ENCODE measurements at places on chromosomes 6 and 20. TPM values are rescaled to one million over a fixed set of nuclear protein-coding genes. Genes with fewer than 3 reads are reported as not detected.
A peak's percentile ranks its signal among the peaks of the same experiment; 100 is the strongest.

ID1 gene
- total RNA-seq, result 3.5 TPM

GHRH gene
- not detected for total RNA-seq

HCK gene
- not detected for total RNA-seq

GRCh38 chr6:150301846-150302519 is 66.8 kb upstream of the IYD start:
- peak; percentile 46 for DNase-seq

MKKS gene
- total RNA-seq, result 9.5 TPM

DNA sequence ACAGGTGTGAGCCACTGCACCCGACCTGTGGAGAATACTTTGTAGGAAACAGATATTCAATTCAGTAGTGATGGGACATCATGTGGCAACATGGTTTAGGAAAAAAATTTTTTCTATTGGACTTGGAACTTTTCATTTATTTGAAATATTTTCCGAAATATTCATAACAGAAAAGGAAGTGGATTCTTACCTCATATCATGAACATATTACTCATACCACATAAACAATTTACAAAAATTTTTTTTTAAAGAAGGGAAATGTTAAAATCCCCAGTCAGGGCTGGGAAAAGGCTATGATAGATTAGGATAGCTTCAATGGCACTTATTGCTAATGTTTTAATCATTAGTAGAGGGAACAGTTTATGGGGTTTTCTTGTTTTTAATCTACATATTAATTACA is 6.8 kb upstream of the ALDH8A1 start:
- no peak for DNase-seq

DNA sequence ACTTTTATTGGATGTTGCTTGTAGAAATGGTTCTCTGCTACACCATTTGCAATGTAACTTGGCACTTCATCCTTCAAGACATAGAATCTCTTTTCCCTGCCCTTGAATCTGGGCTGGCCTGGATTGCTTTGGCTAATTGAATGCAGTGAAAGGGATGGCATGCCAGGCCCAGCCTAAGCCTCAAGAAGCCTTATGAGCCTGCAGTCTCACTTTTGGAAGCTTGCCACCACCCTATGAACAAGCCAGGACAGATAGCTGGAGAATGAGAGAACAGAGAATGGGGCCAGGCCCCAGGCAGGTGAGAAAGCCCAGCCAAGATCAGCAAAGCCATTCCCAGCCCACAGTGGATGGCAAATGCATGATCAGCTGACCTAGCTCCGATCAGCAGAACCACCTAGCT is 350.7 kb upstream of the RNF24 start:
- no peak for DNase-seq

HAO1 gene
- total RNA-seq, result not detected

TNFRSF6B gene
- total RNA-seq, result 1.7 TPM

DNA sequence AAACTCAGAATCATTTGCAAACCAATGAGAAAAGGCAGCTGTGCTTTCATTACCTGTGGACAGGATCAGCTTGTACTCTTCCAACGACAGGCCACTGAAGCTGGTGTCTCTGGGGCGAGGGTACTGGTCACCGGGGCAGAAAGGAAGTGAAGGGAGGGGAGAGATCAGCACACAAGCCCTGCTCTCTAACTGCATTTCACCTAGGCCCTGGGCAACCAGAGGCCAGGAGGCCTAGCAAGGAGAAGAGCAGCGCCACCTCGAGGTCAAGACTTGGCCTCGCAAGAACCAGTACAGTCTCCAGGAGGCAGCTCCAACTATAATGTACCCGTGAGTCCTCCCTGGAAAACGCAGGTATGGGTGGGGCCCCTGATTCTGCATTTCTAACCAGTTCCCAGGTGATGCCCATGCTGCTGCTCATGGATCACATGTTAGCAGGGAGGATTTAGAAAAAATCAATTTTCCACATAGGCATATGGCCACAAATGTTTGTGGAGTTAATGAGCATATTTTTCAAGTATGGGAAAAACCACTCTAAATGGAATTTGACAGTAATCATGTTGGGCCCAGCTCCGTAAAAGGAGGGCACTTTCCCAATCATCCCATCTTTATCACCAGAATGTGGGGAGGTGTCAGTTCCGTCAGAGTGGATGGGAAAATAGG is 11.0 kb downstream of the UQCC2 start:
- peak; percentile 90 for DNase-seq

DNA sequence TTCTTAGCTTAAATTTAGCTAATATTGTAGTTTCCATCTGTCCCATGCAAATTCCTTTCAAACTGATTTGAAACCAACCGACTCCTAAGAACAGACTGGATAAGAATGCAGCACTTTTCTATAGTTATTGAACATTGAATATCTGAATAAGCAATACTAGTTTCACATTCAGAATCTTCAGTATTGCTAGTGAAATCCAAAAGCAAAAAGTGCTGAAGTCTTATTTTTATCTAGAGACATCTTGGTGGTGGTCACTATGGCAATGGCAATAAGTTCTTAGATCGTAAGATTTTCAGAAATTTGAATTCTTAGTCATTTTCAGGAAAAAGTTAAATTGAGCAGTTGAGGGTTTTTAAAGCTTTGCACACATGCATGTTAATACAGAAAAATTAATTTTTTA is 2.7 kb downstream of the TFB1M start:
- no peak for DNase-seq

DNA sequence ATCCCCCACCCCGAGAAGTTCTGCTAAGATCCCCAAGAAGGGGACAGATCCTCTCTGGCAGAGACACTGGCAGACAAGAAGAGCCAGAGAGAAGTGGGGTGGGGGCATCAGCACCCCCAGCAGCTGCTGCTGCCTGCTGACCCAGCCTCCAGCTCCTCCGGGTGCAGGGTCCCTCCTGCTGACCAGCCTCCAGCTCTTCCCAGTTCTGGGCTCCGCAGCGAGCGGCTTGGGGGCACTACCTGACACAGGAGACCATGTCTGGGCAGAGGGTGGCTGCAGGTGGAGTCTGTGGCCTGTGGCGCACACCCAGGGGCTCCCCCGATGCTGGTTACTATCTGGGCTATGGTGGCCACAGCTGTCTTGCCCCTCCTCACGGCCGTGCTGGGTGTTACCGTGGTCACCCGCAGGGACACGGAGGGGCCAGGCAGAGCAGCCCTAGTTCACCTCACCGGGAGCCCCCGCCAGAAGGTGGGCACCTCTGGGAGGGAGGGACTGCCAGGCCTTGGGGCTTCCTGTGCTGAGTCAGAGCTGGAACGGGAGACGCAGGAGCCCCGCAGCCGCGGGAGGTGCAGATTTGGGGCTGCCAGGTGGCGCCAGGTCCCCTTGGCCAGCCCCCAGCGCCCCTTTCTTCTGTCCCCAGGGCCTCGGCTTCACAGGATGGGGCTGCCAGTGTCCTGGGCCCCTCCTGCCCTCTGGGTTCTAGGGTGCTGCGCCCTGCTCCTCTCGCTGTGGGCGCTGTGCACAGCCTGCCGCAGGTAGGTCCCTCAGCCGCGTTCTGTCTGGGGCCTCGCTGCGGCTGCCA is 630 bp downstream of the LIME1 start:
- DNase-seq, result peak; percentile 74

- DNase-seq, result no peak
Measured at GRCh38 chr6:75937846-75938245, 134.6 kb downstream of the IMPG1 start.

DNA sequence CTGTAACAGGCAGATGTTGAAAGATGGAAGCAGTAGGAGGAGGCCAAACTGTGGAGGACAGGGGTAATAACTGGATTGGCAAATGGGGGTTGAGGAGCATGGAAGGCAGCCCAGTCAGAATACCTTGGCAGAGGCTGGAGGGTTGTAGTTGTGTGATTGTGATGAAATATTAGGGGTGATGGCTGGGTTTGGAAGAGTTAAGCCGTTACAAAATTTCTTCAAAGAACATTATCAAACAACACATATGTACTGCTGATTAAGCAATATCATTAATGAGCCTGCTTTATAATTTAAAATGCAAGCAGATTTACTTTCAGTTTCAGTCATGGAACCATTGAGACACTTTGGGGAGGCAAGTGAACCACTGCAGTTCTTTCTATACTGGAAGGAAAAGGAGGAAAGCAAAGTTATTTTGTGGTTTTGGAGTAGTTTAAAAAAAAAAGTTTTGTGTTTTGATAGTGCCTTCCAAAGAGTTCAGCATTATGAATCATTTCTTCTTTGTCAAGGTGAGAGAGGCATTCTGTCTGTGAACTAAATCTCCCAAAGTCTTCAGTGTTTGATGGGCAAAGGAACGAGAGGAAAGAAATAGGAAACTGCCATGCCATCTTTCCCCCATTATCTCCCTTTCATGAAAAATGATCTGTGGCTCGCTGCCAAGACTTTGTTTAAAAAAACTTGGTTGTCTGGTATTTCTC is 20.7 kb downstream of the FOXO3 start:
- DNase-seq, result no peak

GRCh38 chr20:41258474-41258873 is 59.1 kb downstream of the ZHX3 start:
- DNase-seq, result no peak

DNA sequence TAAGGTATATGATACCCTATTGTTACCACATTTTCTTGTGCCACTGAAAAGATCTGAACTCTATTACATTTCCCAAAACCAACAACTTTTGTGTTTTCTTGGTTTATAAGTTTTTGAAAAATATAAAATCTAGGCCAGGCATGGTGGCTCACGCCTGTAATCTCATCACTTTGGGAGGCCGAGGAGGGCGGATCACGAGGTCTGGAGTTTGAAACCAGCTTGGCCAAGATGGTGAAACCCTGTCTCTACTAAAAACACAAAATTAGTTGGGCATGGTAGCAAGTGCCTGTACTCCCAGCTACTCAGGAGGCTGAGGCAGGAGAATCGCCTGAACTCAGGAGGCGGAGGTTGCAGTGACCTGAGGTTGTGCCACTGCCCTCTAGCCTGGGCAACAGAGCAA is 34.3 kb downstream of the SAMHD1 start:
- no peak for DNase-seq

GRCh38 chr6:108587258-108588059 is 26.7 kb downstream of the FOXO3 start:
- DNase-seq, result no peak

DNA sequence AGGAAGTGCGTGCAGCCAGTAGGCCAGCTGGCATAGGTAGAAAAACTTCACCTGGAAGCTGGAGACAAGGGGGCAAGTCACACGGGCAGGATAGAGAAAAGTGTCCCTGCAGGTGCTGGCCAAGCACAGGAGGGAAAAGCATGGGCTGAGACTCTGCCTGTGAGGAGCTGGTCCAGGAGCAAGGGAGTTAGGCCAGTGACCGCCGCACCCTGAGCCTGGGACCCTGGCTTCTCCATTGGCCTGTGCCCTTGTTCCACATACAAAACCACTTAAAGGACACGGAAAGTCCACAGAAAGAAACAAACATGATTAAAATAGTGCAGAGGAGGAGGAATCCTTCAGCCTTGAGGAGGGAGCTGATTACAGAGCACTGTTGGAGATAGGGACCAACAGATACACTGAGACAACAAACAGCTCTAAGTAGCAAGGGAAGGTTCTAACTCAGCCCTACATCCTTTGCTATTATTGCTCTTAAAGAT is 68.6 kb downstream of the TRAM2 start:
- DNase-seq, result no peak

CST8 gene
- not detected for total RNA-seq

GRCh38 chr6:4496284-4496683 is 279.9 kb upstream of the CDYL start:
- DNase-seq, result no peak

NT5E gene
- total RNA-seq, result 3.8 TPM

DNA sequence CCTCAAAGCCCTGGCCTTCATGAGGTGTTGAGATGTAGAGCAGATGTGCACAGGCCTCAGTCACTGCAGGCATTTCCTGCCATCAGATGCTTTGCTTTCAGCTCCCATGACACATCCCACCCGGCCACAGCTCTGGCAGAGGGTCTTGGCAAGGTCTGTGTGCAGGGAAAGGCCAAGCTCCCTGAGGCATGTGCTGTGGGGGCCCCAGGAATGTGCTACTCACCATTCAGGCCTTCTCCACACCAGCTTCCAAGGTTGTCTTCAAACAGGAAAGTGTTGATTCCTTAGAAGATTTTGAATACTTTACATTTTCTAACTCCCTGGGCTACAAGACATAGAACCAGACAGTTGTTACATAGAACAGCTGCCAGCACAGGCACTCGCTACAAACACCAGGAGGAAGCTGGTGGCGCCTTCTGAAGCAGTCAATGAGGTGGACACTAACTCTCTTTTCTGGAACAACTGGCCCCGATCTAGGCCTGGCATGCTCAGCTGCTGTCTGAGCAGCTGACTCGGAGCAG is 27.8 kb downstream of the CASS4 start:
- DNase-seq, result peak; percentile 37

PRICKLE4 gene
- not detected for total RNA-seq

EFCAB8 gene
- total RNA-seq, result 0.37 TPM

FKBP1C gene
- 0.94 TPM for total RNA-seq

PSORS1C2 gene
- not detected for total RNA-seq

ZSWIM1 gene
- total RNA-seq, result 9.4 TPM

MYH7B gene
- 0.40 TPM for total RNA-seq

- peak; percentile 92 for DNase-seq
Measured at GRCh38 chr20:16574656-16575355, 1.6 kb upstream of the KIF16B start.

DNA sequence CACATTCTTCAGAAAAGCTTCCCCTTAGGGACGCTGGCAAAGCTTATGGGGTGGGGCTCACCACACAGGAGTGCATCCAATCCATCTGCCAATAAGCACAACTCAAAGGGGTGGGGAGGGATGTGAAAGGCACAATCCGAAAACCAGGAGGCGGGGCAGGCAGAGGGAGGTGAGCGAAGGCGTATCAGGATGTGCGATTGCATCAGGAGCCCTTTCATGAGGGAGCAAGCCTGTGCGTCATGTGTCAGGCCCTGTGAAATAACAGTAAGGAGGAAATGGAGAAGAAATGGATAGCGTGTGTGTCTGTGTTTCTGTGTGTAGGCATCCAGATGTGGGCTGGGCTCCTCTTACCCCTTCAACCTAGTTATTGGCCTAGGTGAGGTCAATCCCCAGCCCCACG is 382.4 kb upstream of the CDH4 start:
- no peak for DNase-seq

DNA sequence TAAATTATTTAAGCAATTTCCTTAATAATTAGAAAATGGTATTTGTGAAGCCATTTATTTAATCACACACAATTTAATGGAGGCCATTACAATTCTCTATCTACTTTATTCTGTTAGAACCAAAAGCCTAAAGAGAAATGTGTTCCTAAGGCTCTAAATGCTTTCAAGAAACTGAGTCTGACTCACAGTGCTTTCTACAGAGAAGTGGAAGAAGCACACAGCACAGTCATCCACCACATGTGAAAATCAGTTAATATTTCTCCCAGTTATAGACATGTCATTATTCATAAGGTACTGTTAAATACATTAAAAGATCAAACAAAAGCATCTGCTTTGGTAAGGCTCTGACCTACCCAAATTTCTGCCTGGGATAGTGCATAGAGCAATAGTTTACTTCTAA is 214.4 kb downstream of the ALDH8A1 start:
- DNase-seq, result no peak

- DNase-seq, result no peak
Measured at GRCh38 chr20:37711001-37711400, 17.2 kb downstream of the CTNNBL1 start.

- DNase-seq, result no peak
Measured at GRCh38 chr6:9087470-9087869, 652.1 kb upstream of the SLC35B3 start.

- DNase-seq, result no peak
Measured at GRCh38 chr6:2598867-2599266, 151.9 kb downstream of the MYLK4 start.

GRCh38 chr20:21393166-21393565 is 4.2 kb downstream of the NKX2-4 start:
- no peak for DNase-seq

TCF15 gene
- total RNA-seq, result not detected

- no peak for DNase-seq
Measured at GRCh38 chr6:156438350-156438923, 338.7 kb upstream of the ARID1B start.

Measured in activated CD4-positive, alpha-beta T cell treated with anti-CD3 and anti-CD28 coated beads for 36 hours (primary cell).